ENCODE measurements at places on chromosomes 4 and X. TPM values are rescaled to one million over a fixed set of nuclear protein-coding genes. Genes with fewer than 3 reads are reported as not detected.

The MXRA5 gene
- total RNA-seq, result 1.9 TPM

The VCX3B gene
- total RNA-seq, result not detected

The MGARP gene
- 29.9 TPM for total RNA-seq

The FAT4 gene
- total RNA-seq, result 7.5 TPM

The NAA11 gene
- total RNA-seq, result not detected

The WNK3 gene
- total RNA-seq, result 1.3 TPM

The SORBS2 gene
- total RNA-seq, result 4.1 TPM

The NKAP gene
- total RNA-seq, result 6.1 TPM

The ENAM gene
- not detected for total RNA-seq
